ENCODE measurements at places on chromosomes 6 and 20. TPM values are rescaled to one million over a fixed set of nuclear protein-coding genes. Genes with fewer than 3 reads are reported as not detected.

PERP gene
- total RNA-seq = 33.0 TPM

GRCh38 chr20:20076297-20077065, 24.1 kb downstream of the CFAP61 start:
- no peaks in the 10 kb centered on the region for H3K36me3 ChIP-seq
- ATAC-seq = no peak
- H3K4me3 ChIP-seq = no peak overlapping the region
- no peaks in the 10 kb centered on the region for H3K4me1 ChIP-seq
- no peak overlapping the region for H3K27ac ChIP-seq
- H3K27me3 ChIP-seq = peaks cover 52% of the 10 kb centered on the region

DNA sequence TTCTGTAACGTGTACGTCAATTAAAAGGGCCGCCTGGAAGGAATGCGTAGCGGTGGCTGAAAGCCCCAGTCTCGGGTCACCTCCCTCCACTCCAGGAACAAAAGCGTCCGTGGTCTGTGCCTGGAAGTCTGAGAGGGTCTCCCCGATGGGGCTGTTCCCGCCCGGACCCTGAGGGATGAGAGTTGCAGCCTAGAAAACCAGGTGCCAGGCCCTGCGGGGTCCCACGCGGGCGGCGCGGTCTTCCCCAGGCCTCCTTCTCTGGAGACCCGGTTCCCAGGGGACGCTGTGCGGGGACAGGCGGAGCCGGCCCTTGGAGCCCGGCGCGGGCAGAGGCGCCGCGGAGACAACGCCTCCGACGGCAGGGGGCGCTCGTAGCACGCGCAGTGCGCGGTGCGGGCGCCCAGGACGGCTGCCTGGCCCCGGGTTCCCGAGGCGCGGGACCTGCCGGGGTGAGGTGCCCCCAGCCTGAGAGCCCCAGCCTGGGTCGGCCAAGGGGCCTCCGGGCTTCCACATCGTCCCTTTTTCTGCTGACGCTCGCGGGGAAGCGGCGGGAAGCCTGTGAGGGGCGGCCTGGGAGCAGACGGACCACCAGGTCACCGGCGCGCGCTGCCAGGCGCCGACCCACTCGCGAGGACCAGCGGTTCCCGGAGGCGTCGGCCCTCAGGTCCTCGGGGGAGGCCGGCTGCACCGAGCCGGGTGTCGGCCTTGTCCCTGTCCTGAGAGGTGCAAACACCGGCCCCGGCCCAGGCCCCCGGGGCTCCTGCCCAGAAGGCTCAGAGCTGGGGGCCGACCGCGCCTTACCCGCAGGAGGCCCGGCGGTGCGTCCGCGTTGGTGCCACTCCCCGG, 5.3 kb upstream of the FOXC1 start:
- no peaks in the 10 kb centered on the region for H3K36me3 ChIP-seq
- H3K4me3 ChIP-seq = peak overlapping the region; percentile 52
- H3K4me1 ChIP-seq = peaks cover 47% of the 10 kb centered on the region
- peak; percentile 74 for ATAC-seq
- H3K27ac ChIP-seq = no peak overlapping the region
- peaks cover 96% of the 10 kb centered on the region for H3K27me3 ChIP-seq

DNA sequence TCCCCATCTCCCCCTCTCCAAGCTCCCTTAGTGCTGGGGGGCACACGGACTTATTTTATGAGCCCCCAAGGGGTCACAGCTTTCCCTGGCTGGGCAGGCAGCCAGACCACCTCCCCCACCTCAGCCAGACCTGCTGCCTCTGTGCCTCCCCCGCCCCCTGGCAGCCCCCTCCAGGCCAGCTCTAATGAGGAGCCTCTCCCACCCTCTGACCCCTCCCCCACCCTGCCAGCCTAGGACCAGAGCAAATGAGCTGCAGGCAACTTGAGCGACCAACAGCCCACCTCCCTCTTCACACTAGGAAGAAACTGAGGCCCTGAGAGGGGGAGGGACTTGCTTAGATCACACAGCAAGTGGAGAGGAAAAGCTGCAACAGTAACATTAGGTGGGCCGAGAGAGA, 1.9 kb downstream of the GDF5 start:
- no peaks in the 10 kb centered on the region for H3K27me3 ChIP-seq
- no peak overlapping the region for H3K27ac ChIP-seq
- no peak overlapping the region for H3K4me3 ChIP-seq
- no peak for ATAC-seq

GRCh38 chr20:13412806-13413445, 191.9 kb downstream of the ISM1 start:
- H3K36me3 ChIP-seq = no peaks in the 10 kb centered on the region
- H3K27ac ChIP-seq = no peak overlapping the region
- no peak overlapping the region for H3K4me3 ChIP-seq
- no peak for ATAC-seq

- ATAC-seq = no peak
- no peaks in the 10 kb centered on the region for H3K36me3 ChIP-seq
- no peaks in the 10 kb centered on the region for H3K4me1 ChIP-seq
- no peaks in the 10 kb centered on the region for H3K27me3 ChIP-seq
- H3K4me3 ChIP-seq = no peak overlapping the region
These were observed 547.7 kb downstream of the EPM2A start for GRCh38 chr6:145187491-145188206.
